ENCODE measurements at places on chromosomes 5 and 9. TPM values are rescaled to one million over a fixed set of nuclear protein-coding genes. Genes with fewer than 3 reads are reported as not detected.

DNA sequence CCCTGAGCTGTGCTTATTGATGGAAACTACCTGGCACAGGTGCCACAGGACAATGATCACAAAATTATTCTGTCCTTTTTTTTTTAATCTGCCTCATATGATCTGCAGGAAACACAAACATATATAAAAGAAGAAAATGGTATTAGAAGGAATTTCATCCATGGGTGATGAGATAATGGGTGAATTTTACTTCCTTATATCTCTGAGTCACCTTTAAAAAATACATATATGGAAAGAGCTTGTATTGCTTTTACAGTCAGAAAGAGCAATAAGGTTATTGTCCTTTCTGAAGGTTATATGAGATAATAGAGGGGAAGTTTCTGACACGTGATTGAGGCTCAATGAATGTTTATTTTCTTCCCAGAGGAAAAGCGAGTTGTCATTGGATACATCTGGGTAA, 31.6 kb downstream of the NEURL1B start:
- no peak for DNase-seq

GRCh38 chr5:42745856-42746255, 10.8 kb upstream of the CCDC152 start:
- no peak for DNase-seq

- no peak for DNase-seq
These were observed 81.8 kb upstream of the FANCC start for GRCh38 chr9:95399261-95399660.

- no peak for DNase-seq
These were observed 273.3 kb upstream of the ANKRD55 start for GRCh38 chr5:56506211-56506965.

DNA sequence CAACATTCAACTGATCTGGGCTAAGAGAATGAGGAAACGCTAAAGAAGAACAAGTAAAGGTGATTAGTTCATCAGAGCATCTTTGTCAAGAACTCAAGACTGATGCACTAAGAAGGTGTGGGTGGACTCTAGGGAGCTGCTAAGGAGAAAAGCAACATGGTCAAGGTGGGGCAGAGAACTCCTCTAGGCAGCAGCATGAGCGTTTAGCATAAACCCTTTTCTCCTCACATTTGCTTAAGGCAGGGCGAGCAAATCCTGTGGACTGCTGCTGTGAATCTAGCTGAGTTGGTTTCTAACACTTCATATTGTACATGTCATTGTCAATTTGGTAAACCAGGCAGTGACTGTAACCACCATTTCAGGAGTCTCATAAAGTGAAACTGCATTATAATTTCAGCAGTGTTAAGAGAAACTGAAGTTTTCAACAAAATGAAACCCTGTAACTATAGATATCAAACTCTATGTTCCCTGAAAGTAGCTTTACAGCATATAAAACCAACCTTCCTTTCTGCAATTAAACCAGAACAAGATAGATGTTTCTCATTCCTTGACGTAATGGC, 45.9 kb upstream of the MAN2A1 start:
- no peak for DNase-seq

DNA sequence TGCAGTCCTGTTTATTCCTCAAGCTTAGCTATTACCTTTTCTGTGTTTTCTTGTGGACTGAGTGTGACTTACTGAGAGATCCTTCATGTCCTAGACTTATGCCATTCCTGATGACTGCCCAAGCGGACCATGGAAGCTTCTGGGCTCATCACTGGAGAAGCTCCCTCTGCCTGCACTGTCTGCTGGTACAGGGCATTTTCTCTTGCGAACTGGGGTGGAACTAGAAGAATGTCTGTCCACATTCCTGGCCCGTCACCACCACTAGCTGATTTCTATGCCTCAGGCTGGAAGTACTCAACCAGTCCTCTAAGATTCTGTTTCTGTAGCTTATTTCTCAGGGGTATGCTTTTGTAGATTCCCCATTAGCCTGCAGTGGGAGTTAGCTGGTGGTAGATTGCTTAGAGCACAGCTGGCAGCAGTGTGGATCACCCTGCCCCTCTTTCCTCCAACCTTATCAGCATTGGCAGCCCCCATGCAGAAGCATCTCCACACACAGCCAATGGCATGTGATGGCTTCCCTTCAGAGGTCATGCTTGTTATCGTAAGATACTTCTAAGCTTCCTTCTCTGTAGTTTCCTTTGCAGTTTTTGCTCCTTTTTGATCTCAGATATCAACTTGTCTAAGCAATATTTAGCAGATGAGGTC, 12.4 kb downstream of the SLC36A1 start:
- no peak for DNase-seq

GRCh38 chr9:112007575-112008240, 111.1 kb downstream of the UGCG start:
- DNase-seq = no peak

DNA sequence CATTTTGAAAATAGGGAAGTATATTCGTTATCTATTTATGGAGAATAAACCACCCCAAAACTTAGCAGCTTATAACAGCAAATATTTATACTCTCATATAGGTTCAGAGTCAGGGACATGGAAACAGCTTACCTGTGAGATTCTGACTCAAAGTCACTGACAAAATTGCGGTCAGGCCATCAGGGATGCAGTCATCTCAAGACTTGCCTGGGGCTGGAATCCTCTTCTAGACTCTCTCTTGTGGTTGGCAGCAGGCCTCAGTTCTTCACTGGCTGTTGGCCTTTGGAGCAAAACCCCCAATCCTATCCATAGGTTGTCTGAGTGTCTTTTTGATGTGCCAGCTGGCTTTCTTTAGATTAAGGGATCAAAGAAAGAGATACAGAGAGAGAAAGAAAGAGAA, 275.6 kb downstream of the SEC61B start:
- no peak for DNase-seq

The PCDHGA5 gene
- 0.29 TPM for total RNA-seq

The COL15A1 gene
- total RNA-seq = 0.31 TPM

The CD180 gene
- total RNA-seq = 1.7 TPM

The IFNA5 gene
- not detected for total RNA-seq

All from naive thymus-derived CD4-positive, alpha-beta T cell (primary cell).